ENCODE measurements at places on chromosomes 7 and 10. TPM values are rescaled to one million over a fixed set of nuclear protein-coding genes. Genes with fewer than 3 reads are reported as not detected.

ACTL6B gene
- total RNA-seq: not detected

CREB5 gene
- 40.5 TPM for total RNA-seq

AKR1C8 gene
- total RNA-seq: not detected

SLC18A2 gene
- total RNA-seq: not detected

NPSR1 gene
- total RNA-seq: not detected

AOAH gene
- not detected for total RNA-seq

IFIT2 gene
- 0.58 TPM for total RNA-seq

SPDYE1 gene
- not detected for total RNA-seq

OGDH gene
- total RNA-seq: 91.1 TPM

NANOS1 gene
- 2.2 TPM for total RNA-seq

PGAM2 gene
- total RNA-seq: not detected

Data from MCF 10A (cell line).